ENCODE measurements at places on chromosomes 4 and X. TPM values are rescaled to one million over a fixed set of nuclear protein-coding genes. Genes with fewer than 3 reads are reported as not detected.

CPXCR1 gene
- not detected for total RNA-seq

HERC5 gene
- 0.91 TPM for total RNA-seq

DNA sequence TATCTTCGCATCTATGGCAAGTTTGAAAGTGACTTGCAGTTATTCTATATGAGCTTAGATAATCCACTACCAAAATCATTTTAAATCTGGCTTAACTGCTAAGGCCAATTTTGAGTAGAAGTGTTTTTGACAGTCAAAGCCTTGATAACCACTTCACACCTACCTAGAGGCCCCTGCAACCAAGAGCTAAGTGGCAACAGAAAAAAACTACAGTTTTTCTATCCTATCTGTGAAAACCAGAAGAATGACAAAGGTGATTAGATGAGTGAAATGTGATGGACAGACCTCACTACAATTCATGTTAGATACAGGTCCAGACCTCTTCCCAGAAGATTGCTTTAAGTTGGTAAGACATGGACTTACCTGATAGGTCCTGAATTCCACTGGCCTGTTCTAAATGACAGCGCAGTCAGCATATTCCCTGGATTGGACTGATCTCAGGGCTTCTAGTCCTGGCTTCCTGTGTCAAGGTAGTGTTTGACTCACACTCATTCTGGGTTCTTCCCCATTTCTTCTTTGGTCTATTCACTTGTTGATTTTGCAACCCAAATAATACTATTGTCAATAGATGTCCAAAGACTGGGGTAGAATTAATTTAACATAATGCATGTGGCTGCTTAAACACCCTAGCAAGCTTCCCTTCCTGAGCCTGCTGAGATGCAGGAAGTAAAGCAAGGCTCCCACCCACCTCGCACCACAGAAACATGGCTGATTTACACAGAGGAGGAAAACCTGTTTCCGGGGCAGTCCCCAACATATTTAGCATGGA, 65.1 kb downstream of the PPP3CA start:
- no peaks in the 10 kb centered on the region for H3K27me3 ChIP-seq
- no peaks in the 10 kb centered on the region for H3K36me3 ChIP-seq
- H3K4me1 ChIP-seq = peaks cover 15% of the 10 kb centered on the region
- no peak for DNase-seq
- H3K27ac ChIP-seq = no peak overlapping the region

DNA sequence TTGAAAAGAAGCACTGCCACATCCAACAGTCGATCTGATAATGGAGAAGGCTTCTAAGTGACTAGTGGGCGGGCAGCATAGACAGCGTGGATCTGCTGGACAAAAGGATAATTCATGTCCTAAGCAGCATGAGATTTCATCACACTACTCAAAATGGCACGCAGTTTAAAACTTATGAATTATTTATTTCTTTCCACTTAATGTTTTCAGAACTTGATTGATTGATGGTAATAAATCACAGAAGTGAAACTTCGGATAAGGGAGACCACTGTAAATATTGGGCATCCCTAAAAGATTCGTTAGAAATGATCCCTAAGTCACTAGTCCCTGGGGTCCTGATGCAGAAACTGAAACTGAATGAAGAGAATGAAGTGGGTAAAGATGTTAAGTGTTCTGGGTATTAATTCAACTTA, 93.0 kb upstream of the ANK2 start:
- no peak overlapping the region for H3K27ac ChIP-seq
- H3K4me3 ChIP-seq = no peak overlapping the region
- no peaks in the 10 kb centered on the region for H3K4me1 ChIP-seq
- H3K27me3 ChIP-seq = no peaks in the 10 kb centered on the region

GRCh38 chr4:53005149-53005546, 143.0 kb downstream of the RASL11B start:
- no peaks in the 10 kb centered on the region for H3K4me1 ChIP-seq
- peak; percentile 36 for DNase-seq
- H3K27me3 ChIP-seq = no peaks in the 10 kb centered on the region
- H3K4me3 ChIP-seq = no peak overlapping the region
- no peaks in the 10 kb centered on the region for H3K36me3 ChIP-seq

- H3K4me3 ChIP-seq = no peak overlapping the region
- DNase-seq = no peak
- no peaks in the 10 kb centered on the region for H3K36me3 ChIP-seq
- no peak overlapping the region for H3K27ac ChIP-seq
- H3K4me1 ChIP-seq = no peaks in the 10 kb centered on the region
These were observed 124.0 kb upstream of the CLNK start for GRCh38 chr4:10808591-10808990.
